CD8-positive, alpha-beta memory T cell (primary cell): ENCODE measurements at places on chromosomes 16 and 17. TPM values are rescaled to one million over a fixed set of nuclear protein-coding genes. Genes with fewer than 3 reads are reported as not detected.

Gene MMP28
- not detected for polyA plus RNA-seq

Gene FBF1
- 5.7 TPM for polyA plus RNA-seq

Gene C16orf46
- polyA plus RNA-seq, result 0.93 TPM

Gene OR2C1
- polyA plus RNA-seq, result 0.15 TPM

Gene TMIGD1
- polyA plus RNA-seq, result not detected
